ENCODE measurements at places on chromosomes 6 and 20.

DNA sequence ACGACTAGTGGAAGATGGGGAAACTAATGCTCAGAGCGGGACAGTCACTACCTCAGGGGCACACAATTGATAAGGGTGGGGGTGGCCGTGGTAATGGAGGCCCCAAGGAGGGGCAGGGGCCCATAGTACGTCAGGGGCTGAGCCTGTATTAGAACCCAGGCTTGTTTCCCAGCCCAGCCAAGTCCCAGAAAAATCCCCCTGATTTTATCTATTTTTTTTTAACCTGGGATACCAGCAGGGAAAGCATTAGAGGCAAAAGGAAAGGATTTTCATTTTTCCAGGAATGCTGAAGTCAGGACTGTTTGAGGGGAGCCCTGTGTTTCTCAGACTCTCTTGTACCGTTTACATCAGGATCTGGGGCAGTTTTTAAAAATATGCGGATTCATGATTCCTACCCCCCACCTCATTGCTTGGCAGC is 382 bp downstream of the MYH7B start:
- DNase-seq = no peak

GRCh38 chr6:157954150-157955117 is 27.2 kb upstream of the SYNJ2 start:
- no peak for DNase-seq

GRCh38 chr6:125714441-125715090 is 34.9 kb upstream of the HEY2 start:
- DNase-seq = no peak

- no peak for DNase-seq
These were observed 252.9 kb upstream of the TAB2 start for GRCh38 chr6:149064660-149065015.

DNA sequence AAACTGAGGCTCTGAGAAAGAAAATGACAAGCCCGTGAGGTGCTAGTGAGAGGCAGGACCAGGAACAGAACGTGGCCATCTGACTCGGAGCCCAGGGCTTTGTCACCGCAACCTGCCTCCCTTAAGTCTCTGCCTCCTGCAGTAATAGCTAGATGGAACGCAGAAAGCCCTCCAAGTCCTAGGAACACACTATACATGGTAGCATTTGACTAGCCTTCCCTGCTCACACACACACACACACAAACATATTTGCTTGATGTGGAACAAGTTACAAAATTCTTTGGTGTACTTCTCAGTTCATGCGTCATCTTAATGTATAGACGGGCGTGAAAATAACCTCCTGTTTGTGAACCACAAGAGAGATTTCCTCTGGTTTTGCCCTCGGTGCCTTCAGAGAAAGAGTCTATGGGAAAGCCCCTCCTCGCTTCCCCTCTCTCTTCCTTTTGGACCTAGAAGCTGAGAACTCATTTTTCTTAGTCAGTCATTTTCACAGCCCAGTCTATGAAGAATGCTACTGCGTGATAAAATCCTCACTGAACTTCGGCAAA is 38.8 kb downstream of the C6orf52 start:
- DNase-seq = no peak

DNA sequence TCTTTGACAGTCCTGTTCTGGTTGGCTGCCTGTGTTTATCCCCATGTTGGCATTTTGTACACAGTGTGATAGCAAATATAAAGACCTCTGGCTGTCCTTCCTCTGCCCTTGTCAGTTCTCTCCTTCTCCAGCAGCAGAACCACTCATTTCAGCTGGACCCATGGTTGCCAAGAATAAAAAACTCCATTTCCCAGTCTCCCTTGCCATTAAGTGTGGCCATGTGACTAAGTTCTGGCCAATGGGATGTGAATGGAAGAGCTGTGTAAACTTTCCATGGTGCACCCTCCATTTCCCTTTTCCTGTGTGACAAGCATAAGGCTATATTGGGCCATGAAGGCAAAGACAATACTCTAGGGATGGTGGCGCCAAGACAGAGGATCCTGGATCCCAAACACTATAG is 78.4 kb upstream of the TBC1D7 start:
- DNase-seq = no peak

DNA sequence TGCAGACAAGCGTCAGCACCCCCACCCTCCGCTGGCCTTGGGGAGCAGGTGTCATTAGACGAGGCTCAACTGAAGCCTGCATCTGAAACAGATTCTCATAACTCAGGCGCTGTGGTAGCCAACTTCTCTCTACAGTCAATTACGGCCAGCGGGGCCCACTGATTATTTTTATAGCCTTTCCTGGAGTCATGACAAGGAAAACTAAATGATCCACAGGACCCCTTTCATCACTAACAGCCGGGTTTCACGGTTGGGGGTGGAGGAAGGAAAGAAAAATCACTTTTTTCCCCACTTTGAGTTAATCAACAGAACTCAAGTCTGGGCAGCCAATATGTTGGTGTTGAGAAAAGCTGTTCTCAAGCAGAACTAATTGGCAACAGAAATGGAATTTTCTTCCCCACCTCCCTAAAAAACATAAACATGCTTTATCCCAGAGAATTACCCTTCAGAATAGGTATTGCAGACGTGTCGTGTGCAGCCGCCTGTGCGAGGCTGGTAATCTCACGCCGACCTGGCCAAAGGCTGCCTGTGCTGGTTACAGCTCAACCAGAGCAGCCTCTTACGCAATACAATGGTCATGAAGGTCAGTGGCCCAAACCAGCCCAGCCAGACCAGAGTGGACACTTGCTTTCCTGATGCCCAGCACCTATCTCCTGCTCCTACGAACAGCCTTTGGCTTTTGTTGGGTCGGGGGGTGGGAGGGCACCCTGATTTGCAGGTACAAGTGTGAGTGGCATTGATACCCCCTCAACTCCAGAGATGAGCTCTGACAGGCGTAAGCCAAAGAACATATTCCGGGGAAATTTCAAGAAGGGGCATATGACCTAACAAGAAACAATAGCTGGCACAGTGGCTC is 11.0 kb downstream of the RIPOR3 start:
- DNase-seq = no peak

- no peak for DNase-seq
These were observed 7.7 kb upstream of the AIF1 start for GRCh38 chr6:31607317-31607716.

DNA sequence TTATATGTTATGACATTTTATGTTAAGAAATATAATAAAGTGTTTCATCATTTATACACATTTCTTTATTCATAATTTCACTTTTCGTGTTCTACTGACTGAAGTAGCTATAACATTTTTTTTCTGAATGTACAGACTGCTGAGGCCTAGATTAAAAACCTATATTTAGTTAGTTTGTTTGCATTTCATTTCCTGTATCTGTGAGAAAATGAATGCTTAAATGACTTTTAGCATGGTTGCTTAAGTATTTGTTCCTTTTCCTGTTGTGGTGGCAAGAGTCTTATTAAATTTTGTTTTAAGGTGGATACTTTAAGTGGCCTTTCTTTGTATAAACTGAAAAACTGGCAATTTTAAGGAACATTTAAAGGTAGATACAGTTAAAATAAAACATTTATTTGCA is 779.7 kb upstream of the MAN1A1 start:
- DNase-seq = no peak

DNA sequence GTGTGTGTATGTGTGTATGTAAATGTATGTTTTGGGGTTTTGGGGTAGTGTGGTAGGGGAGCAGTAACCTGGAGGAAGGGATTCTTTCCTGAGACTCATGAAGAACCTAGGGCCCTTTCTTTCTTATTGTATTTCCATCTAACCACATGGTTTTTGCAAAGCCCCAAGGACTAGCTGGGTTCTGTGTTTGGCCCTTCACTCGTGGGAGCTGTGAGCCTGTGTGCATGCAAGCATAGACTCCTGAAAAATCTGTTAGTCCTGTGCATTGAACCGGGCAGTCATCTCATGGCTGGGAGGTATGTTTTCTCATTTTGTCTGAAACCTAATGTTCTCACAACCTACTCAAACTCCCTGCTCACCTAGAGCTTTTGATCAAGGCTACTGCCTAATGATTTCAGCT is 219.1 kb downstream of the PHACTR1 start:
- DNase-seq = no peak

GRCh38 chr6:143718472-143718871 is 40.7 kb downstream of the PHACTR2 start:
- DNase-seq = no peak

DNA sequence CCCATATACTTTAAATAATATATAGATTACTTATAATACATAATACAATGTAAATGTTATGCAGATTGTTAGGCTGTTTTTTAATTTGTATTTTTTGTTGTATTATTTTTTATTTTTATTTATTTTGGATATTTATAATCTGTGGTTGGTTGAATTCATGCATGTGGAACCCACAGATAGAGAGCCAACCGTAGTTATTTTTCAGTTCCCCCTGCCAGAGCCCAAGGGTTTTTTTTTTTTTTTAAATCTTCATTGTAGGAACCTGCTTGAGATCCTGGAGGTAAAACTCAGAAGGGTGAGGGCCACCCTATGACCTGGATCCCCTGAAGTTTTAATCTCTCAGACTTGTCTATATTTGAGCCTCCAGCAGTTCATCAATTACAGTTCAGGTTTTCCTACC is 133.2 kb downstream of the B3GAT2 start:
- no peak for DNase-seq

DNA sequence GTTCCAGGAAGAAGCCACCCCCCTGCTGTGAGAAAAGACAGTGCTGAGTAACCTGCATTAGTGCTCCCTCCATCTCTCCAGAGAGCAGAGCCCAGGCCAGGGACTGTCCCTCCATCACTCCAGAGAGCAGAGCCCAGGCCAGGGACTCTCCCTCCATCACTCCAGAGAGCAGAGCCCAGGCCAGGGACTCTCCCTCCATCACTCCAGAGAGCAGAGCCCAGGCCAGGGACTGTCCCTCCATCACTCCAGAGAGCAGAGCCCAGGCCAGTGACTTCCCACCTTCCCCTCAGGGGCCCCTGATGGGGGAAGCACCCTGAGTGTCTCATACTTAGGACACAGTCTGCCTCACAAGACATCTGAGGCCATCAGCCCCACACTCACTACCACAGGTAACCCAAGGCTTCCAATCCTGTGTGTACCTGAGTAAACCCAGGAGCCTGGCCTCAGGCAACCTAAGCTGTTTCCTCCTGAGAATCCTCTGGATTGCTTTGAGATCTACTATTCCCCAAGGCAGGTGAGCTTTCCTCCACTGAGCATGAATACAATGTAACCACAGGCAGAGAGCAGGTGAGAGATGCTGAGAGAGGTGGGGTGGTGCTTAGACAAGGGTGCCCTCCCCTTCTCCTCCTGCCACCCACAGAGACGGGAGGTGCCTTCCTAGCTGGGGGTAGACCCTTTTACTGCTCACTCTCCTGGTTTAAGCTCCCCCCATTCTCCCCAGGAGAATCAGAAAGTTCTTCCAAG is 4.9 kb downstream of the TBXT start:
- no peak for DNase-seq

DNA sequence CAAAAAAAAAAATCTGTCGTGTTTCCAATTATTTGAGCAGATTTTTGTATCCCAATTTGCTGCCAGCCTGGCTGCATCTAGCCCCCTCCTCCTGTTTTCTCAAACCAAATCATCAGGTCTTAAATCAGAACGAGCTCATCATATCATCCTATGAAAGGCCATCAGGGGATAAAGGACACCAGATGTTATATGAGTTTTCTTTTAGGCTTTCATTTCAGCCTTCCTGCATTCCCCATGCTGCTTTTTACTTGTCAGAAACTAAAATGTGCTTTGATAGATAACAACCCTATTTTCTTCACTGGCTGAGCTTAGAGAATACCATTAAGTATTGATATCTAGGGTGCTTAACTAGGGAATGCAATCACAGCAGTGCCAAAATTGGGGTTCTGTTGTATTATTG is 968.4 kb upstream of the SLC35B3 start:
- no peak for DNase-seq

GRCh38 chr6:122790028-122790422 is 967 bp downstream of the SMPDL3A start:
- no peak for DNase-seq

- no peak for DNase-seq
These were observed 358.6 kb downstream of the BTBD9 start for GRCh38 chr6:38281126-38281525.

GRCh38 chr6:169982461-169983386 is 231.3 kb downstream of the ERMARD start:
- DNase-seq = no peak

DNA sequence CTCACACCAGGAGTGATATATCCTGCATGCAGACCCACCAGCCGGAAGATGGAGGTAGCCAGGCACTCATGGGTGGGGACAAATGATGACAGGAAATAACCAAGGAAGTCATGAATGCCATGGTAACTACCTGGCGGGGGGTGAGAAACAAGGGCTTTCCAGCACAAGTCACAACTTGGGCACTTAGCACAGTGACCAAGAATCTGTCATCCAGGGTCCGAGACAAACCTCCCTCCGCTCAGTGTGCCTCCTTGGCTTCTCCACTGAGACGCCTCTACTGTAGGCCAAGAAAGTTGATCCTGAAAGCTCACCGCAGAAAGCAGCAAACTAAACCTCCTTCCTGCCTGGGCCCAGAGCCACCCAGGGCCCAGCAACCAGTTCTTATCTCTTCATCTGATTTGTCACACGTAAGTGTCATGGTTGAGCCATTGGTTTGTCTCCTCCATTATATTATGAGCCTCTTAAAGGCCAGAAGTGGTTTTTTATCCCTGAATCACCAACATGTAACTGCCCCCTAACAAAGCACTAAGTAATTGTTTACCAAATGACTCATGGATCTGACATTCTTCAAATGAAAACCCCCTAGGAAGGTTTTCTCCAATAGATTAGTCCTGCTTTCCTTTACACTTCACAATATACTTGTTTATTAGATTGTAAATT is 84.3 kb upstream of the TAB2 start:
- no peak for DNase-seq

DNA sequence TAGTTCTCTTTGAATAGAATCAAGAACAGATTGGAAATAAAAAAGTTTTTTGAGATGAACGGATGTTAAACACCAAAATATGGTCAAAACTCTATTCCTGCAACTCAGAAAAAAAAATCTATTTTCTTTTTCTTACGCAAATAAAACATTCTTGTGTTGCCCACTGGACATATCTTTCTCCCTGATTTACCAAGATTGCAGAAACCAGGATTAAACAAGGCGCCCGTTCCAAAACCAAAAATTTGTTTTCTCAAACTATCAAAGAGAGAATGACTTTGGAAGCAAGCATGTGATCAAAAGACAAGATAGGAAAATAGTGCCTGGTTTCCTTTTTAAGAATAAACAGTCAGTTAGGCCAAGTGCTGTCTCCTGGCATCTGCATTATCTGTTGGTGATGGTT is 273.1 kb downstream of the CLIC5 start:
- DNase-seq = no peak

DNA sequence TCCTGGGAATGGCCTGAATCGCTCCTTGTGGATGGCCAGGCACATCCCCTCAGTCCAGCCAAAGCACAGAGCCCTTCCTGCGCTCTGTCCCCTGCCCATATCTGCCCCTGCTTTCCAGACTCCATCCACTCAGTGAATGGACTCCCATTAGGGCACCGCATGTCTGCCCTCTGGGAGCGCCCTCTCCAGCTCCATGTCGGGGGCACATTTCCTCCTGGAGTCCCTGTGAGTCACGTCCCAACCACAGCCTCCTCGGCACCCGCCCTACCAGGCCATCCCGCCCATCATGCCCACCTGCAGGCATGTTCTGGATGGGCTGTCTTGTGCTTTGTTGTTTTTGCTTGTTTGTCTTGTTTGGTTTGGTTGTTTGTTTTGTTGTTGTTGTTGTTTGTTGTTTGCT is 96.8 kb downstream of the PSMB1 start:
- DNase-seq = no peak
